H7 (cell line): ENCODE measurements at places on chromosomes 4 and X. TPM values are rescaled to one million over a fixed set of nuclear protein-coding genes. Genes with fewer than 3 reads are reported as not detected.

The MAGED4 gene
- 54.0 and 69.7 TPM in 2 replicates for total RNA-seq

The KLF3 gene
- 8.8 and 13.0 TPM in 2 replicates for total RNA-seq

The ANOS1 gene
- 69.3 and 70.8 TPM in 2 replicates for total RNA-seq

The F9 gene
- total RNA-seq: not detected in 2 replicates

The DCAF12L2 gene
- total RNA-seq: 1.6 and 2.1 TPM in 2 replicates

The ARAP2 gene
- 0.41 and 1.7 TPM in 2 replicates for total RNA-seq

The ATP2B3 gene
- not detected in 2 replicates for total RNA-seq

The ADAMTS3 gene
- 4.7 and 5.5 TPM in 2 replicates for total RNA-seq

The PAGE4 gene
- not detected in 2 replicates for total RNA-seq

The CSN1S1 gene
- not detected in 2 replicates for total RNA-seq

The MAGEB1 gene
- total RNA-seq: 0.30 and 0.45 TPM in 2 replicates

The GPC3 gene
- 73.2 and 81.0 TPM in 2 replicates for total RNA-seq

The NIPAL1 gene
- total RNA-seq: 1.7 and 2.5 TPM in 2 replicates

The TRO gene
- 49.8 and 53.7 TPM in 2 replicates for total RNA-seq

The SMIM43 gene
- not detected in 2 replicates for total RNA-seq

The CXorf65 gene
- 3.8 TPM in 1 of 2 replicates, not detected in the other for total RNA-seq

The PPEF1 gene
- 0.10 and 0.37 TPM in 2 replicates for total RNA-seq

The PDHA1 gene
- total RNA-seq: 237 and 271 TPM in 2 replicates

The GK2 gene
- total RNA-seq: not detected in 2 replicates

The SPP1 gene
- 88.2 and 98.0 TPM in 2 replicates for total RNA-seq

- DNase-seq: no peak
Measured at GRCh38 chr4:15695729-15696128, 7.1 kb upstream of the BST1 start.

GRCh38 chr4:20878806-20879205 lies 178.5 kb downstream of the PACRGL start:
- no peak for DNase-seq

- DNase-seq: no peak
Measured at GRCh38 chr4:55733932-55734331, 85.7 kb upstream of the EXOC1L start.

DNA sequence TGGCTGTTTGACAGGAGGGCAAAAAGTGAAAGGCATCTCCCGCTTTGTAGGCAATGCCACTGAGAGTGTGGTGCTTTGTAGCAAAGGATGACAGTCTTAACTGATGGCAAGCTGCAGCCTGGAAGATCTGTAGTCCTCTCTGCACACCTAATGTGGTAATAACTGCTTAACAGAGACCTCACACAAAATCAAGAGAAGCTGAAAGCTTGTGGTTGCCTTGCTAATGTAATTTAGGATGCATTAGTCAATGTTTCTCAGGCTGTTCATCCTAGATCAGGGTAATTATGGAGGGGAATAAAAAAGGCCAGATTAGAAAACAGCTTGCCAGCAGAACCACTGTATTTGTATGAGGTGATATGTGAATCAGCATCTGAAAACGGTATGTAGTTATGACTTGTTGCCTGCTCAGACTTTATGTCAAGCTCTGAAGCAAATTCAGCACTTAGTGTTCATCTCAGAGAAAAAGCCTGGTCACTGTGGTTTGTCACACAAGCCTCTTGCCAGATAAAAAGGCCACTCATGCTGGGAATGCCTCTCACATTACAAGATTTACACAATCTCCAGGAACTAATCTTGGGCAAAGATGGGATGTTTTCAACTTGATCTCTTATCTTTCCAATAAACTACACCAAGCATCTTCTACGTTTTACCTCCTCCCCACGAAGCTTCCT lies 130.8 kb downstream of the ENOX2 start:
- DNase-seq: no peak

DNA sequence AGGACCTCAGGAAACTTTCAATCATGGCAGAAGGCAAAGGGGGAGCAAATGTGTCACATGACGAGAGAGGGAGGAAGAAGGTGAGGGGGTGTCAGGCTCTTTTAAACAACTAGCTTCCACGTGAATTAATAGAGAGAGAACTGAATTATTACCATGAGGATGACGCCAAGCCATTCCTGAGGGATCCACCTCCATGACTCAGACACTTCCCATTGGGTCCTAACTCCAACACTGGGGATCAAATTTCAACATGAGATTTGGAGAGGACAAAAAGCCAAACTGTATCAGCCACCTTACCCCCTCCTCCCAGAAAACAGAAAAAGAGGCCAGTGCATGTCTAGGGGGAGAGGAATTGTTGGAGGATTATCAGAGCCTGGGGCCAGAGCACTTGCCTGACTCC lies 40.4 kb upstream of the LAS1L start:
- DNase-seq: no peak

DNA sequence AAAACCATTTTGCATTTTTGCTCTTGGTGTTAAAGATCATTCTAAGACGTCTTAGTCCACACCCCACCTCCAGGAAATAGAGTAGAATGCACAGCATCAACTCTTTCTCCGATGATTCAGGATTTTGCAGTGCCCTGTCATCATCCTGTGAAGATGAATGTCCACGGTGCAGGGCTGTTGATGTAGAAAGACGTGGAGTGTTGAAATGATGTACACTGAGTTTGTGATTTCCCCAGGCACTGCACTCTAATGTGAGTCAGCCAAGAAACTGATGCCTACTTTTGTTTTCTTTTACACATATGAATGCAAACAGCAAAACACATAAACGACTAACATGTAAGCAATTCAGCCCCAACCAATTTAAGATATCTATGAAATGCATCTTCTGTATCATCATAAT lies 10.5 kb downstream of the LGI2 start:
- no peak for DNase-seq

DNA sequence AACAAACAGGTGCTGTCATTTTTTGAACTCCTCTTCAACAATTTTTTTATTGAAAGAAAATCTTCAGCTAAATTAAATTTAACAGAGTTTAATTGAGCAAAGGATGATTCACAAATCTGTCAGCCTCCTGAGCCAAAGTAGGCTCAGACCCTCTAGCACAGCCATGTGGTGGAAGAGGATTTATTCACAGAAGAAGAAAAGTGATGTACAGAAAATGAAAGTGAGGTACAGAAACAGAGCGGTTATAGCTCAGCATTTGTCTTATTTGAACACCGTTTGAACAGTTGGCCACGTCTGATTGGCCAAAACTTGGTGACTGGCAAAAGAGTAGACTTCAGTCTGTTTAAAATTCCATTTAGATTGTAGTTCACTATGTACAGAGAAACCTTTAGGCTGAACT lies 217.3 kb downstream of the SPANXN1 start:
- DNase-seq: no peak

DNA sequence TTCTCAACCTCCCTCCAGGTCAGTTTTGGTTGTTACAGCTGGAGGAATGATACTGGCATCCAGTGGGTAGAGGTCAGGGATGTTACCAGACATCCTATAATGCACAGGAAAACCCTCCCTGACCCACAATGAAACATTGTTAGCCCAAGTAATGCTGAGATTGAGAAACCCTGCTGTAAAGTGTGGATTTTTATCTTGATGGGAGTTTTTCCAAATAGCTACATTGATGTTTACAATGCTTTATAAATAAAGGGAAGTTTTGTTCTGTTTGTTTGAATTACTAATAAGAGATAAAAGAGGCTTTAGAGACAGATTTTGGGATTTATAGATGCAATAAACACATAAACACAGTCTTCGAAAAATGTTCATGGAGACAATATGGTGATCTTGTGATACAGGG lies 194.0 kb upstream of the NUDT6 start:
- DNase-seq: no peak

DNA sequence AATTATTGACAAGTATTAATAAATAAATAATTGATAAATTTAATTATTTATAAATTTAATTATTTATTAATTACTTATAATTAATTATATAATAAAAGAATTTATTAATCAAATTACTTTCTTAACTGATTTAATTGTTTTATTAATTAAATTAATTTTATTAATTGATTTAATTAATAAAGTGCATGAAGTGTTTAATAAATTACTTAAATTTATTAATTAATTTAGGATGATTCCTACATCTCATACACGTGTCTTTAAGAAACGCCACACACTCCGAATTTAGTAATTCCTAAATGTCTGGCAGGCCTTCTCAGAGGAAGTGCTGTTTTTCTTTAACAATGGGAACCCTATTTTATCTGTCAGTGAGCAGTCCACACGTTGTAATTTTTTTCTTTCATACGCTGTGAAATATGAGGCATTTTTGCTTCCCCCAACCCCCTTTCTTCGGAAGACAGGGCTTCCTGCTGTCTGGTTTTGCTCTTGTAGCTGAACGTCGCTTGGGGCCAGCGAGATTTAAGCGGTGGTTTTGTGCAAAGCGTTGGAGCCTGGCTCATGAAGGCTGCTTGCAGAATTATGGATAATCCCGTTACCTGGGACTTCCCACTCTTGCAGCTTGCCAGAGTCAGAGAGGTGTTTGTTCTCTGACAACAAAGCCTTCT lies 46.8 kb downstream of the CRLF2 start:
- no peak for DNase-seq

GRCh38 chr4:123234955-123235354 lies 161.6 kb upstream of the SPRY1 start:
- no peak for DNase-seq

DNA sequence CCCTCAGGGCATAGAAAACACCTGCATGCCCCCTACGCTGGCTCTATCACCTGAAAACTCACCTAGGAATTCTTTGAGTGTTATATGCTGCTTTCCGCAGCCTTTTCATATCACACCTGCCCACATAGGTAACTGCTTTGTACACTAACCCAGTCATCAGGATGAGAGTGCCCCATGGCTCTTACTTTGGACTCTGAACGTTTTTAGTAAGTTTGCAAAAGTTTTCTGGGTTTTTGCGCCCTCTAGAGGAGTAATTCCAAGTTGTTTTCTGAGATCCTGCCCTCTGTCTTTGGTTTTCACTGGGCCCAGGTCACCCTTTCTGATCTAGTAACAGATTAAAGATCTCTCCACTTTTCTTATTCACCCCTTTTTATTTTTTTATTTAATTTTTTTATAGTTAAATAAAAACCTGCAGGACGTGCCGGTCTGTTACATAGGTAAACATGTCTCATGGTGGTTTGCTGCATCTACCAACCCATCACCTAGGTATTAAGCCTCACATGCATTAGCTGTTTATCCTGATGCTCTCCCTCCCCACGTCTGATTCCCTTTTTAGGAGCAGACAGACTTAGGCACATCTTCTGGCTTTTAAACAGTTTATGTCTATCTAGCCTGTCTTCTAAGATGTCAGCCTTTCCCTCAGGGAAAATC lies 139.2 kb downstream of the NWD2 start:
- DNase-seq: peak; percentile 29

GRCh38 chr4:108117418-108118182 lies 51.1 kb downstream of the LEF1 start:
- DNase-seq: peak; percentile 32

DNA sequence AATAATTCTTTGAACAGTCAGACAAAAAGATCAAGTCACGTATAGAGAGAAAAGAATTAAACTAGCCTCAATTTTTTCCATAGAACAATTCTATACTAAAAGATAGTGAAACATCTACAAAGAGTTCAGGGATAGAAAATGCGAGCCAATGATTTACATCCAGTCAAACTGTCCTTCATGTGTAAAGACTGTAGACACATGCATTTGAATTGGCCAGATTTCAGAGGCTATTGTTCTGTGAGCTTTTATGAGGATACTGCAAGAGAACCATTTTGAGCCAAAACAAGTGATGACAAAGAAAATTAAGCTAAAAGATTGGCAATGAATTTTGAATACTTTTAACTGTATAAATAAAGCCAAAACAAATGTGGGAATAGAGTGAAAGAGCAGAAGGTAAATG lies 1230.3 kb downstream of the RPA4 start:
- no peak for DNase-seq

DNA sequence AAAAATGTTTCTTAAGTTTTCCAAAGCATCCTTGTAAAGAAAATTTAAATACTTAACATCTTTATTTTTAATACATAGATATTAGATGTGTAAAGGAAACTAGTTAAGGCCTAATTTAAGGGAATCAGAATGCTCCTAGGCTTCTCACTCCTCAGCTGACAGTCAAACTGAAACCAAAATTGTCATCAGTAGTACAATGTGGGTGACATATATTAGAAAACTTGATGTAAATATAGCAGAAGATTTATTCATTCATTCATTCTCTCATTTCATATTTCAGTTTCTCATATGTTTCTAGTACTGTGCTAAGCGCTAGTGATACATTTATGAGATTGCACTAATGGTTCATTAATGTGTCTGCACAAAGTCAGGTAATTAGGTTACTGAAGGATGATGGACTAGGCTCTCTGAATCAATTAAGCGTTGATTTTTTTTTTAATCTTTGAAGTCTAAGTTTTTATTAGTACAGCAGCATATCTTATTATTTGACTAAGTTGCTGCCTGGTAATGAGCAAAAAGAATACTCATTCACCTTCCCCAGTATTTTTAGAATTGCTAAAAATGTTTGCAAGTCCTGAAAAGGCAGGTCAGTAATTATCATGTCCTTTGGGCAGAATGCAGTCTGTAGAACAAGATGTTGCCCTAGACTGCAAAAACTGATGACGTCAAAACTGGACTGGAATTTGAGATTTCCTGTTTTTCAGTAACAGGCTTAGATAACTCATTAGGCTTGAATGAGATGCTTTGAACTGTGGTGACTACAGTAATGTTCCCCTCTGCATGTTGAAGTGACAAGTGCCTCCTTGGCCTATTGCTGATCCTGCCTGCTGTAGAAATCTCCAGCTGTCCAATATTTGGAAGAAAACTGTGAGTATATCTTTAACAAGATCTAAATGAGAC lies 128.7 kb downstream of the ARHGAP24 start:
- DNase-seq: no peak

- DNase-seq: no peak
Measured at GRCh38 chr4:82172186-82172585, 201.6 kb downstream of the HNRNPD start.

DNA sequence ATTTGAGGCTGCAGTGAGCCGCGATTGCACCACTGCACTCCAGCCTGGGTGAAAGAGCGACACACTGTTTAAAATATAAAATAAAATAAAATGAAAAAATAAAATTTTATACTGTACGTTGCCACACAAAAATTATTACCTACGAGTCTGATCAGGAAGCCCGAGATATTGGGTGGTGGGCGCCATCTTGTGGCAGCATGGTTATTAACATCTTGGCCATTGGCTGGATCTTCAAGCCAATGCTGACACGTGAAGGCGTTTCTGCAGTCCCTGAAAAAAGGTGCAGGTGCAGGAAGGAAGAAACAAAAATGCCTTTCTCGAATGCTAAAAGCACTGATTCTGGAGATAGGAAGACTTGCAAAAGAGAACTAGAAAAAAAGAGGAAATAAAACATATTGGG lies 4.9 kb upstream of the TLR8 start:
- peak; percentile 75 for DNase-seq

- DNase-seq: no peak
Measured at GRCh38 chrX:13257223-13258051, 62.4 kb downstream of the ATXN3L start.

- DNase-seq: no peak
Measured at GRCh38 chr4:161061046-161061445, 1102.8 kb downstream of the FSTL5 start.

- peak; percentile 51 for DNase-seq
Measured at GRCh38 chr4:136637071-136637777, 895.1 kb downstream of the PCDH18 start.

DNA sequence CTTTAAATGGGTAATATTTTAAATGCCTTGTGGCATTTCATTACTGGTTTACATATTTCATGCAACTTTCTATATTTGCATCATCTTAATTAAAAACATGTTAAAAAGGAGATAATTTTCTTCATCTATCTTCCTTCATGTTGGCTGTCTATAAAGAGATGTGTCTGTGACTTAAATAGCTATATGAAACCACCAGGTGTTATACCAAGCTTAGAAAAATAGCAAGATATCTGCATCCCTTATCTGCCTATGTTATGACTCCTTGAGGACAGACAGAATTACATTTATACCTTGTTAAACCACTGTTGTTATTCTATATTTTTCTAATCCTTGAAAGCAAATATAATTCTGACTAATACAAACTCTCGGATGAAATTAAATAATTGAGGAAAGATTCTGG lies 763.8 kb upstream of the GALNTL6 start:
- no peak for DNase-seq
